ENCODE measurements at places on chromosomes 2 and 18.

- DNase-seq, result no peak
Measured at GRCh38 chr2:10891390-10891789, 20.3 kb upstream of the KCNF1 start.

DNA sequence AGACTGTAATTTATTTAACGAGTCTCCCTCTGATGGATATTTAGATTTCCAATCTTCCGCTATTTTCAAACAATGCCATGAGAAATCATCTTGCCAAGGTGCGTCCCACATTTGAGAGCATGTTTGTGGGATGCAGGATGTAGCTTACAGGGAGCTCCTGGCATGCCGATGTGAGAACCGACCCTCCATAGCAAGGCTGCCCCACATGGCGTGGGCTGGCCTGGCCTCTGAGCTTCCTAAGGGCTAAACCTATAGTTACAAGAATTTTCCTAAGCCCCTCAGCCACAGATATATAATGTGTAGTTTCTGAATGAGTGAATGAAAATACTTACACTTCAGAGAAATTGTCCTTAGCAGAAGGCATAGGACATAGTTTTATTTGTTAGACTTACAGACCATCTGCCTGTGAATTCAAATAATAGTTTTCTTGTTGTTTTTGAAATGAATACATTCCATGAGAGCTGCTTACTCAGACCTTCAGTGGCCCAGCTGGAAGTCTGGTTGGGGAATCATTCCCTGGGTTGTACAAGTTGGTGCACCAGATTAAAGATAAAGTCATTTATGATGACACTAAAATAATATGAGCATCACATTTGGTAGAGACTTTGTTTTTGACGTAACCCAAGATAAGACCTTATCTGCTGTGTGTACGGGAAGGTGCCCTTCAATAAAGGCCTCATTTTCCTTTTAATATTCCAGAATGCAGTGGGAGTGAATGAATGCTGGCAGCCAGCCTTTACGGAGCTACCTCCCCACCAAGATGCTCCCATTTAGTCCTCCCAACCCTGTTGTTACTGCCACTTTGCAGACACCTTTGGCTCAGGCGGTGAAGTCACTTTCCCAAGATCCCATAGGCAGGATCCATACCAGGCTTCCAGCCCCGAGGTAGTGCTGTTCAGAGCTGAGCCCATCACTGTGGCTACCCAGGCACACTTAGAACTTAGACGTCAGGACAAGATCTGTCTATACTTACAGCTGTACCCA lies 107.1 kb downstream of the GLI2 start:
- DNase-seq, result no peak

GRCh38 chr2:26730549-26731344 lies 33.3 kb upstream of the SLC35F6 start:
- DNase-seq, result no peak

GRCh38 chr2:9050122-9050809 lies 46.8 kb upstream of the MBOAT2 start:
- no peak for DNase-seq

- DNase-seq, result no peak
Measured at GRCh38 chr2:193482557-193482956, 1287.8 kb upstream of the TMEFF2 start.

GRCh38 chr18:79988451-79989194 lies at the start of gene TXNL4A:
TXNL4A (minus strand) TSS chr18:79988563; CDS start chr18:79988392, 171 bp downstream.
- DNase-seq, result peak; percentile 95

GRCh38 chr2:7598402-7598801 lies 681.2 kb downstream of the RNF144A start:
- no peak for DNase-seq

Measured in NCI-H146 (cell line).